ENCODE measurements at places on chromosomes 12 and 14. TPM values are rescaled to one million over a fixed set of nuclear protein-coding genes. Genes with fewer than 3 reads are reported as not detected.

Gene RIN3
- total RNA-seq: 24.7 TPM

Gene RNASE4
- 9.3 TPM for total RNA-seq

Gene BHLHE41
- total RNA-seq: 4.3 TPM

Gene MAP1LC3B2
- 5.2 TPM for total RNA-seq

Gene ETFBKMT
- total RNA-seq: 2.2 TPM

Gene NRDE2
- 19.7 TPM for total RNA-seq

GRCh38 chr14:33790996-33791395 lies 159.9 kb downstream of the EGLN3 start:
- DNase-seq: peak; percentile 9

DNA sequence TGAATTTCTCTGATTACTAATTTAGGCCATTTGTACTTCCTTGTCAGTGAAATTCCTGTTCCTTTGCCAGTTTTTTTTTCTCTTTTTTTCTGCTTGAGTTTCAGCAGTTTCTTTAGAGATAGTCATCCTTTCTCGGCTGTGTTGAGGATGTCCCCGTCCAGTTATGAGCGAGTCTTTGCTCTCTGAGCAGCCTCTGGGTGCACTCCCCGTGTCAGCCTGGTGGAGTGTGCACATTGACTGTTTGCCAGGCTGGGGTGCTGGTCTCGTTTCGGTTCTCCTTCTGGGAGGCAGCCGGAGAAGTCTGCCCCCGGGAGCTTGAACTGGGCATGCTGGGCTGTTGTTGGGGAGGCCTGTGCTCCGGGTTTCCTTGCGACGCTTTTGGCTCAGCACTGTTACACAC lies 3.0 kb downstream of the PACS2 start:
- DNase-seq: peak; percentile 49

GRCh38 chr14:68934066-68934465 lies 45.0 kb downstream of the ACTN1 start:
- DNase-seq: no peak

- DNase-seq: peak; percentile 73
Observed at GRCh38 chr12:2154050-2154449, 101.3 kb downstream of the CACNA1C start.

- DNase-seq: no peak
Observed at GRCh38 chr12:13273097-13273496, 76.6 kb downstream of the EMP1 start.

GRCh38 chr12:108722992-108723766 lies 8.1 kb downstream of the CORO1C start:
- peak; percentile 96 for DNase-seq

GRCh38 chr12:19018302-19018970 lies 111.1 kb upstream of the PLEKHA5 start:
- peak; percentile 94 for DNase-seq

GRCh38 chr12:68291396-68292036 lies 38.1 kb upstream of the IL22 start:
- no peak for DNase-seq

- no peak for DNase-seq
Observed at GRCh38 chr12:113732916-113733315, 233.2 kb downstream of the RBM19 start.

- no peak for DNase-seq
Observed at GRCh38 chr14:99147366-99147740, 124.6 kb downstream of the BCL11B start.

DNA sequence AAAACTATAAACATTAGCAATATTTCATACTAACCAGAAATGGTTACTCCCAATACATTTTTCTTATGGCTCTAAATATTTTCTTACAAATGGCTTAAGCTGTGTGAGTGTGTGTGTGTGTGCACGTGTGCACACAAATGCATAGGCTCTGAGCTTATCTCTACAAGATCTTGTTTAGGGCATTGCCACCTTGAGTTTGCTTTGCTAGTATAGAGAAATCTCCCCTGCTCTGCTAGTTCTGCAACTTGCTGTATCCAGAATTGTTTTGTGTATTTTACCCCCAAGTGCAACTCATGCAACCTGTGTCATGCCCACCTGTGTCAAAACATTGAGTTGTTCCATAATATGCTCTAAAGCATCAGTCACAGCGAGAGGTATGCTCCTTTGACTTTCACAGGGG lies 72.5 kb upstream of the DUSP6 start:
- DNase-seq: no peak

DNA sequence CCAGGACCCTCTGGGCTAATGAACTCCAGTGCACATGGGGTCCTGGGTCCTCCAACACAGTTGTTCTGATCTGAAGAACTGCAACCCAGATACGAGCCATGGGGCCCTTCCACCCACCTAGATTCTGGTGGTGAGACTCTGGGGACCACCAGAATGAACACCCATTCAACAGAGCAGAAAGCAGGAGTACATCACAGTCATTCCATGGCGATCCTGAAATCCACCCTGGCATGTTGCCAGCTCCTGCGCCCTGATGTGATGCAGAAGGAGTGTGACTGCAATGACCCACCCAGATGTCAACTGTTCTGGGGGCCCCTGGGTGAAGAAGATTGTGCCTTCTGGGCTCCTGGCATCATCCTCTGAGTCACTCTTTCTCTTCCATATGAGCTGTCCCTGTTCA lies 211.6 kb downstream of the KIF26A start:
- no peak for DNase-seq

DNA sequence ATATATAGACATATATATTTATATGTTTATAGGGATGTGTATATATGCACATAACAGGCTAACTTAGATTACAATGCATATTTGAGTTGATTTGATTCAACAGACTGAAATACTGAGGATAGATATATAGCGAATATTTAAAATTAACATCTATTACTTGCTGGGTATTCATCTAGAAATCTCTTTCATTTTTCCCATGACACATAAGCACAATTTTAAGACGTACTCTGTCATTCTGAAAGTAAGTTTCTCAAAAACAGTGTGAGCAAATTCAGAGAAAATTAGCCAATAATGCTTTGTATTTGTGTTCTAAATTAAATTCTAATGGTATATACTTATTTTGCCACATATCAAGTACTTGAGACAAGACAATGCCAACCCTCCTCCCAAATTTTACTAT lies 907.5 kb upstream of the MDGA2 start:
- no peak for DNase-seq

- DNase-seq: no peak
Observed at GRCh38 chr14:42391146-42391834, 784.6 kb downstream of the LRFN5 start.

- no peak for DNase-seq
Observed at GRCh38 chr12:92342574-92342973, 196.9 kb upstream of the BTG1 start.

Measured in astrocyte (in vitro differentiated cells and primary cell).